ENCODE measurements at places on chromosomes 4 and X. TPM values are rescaled to one million over a fixed set of nuclear protein-coding genes. Genes with fewer than 3 reads are reported as not detected.

- no peak for DNase-seq
Observed at GRCh38 chr4:26076896-26077295, 162.9 kb downstream of the SMIM20 start.

The PPM1K gene
- total RNA-seq: 55.2 TPM

The MED12 gene
- 43.5 TPM for total RNA-seq

The MXRA5 gene
- total RNA-seq: not detected

GRCh38 chrX:153763989-153764755 lies at the start of gene PLXNB3:
TSS of gene PLXNB3 (plus strand) at chrX:153764249. CDS start at chrX:153765536, 1,287 bp downstream.
- peak; percentile 82 for DNase-seq

GRCh38 chrX:18617407-18617750 lies 54.5 kb downstream of the RS1 start:
- DNase-seq: no peak

Data from activated naive CD4-positive, alpha-beta T cell treated with anti-CD3 and anti-CD28 coated beads for 36 hours (primary cell).